ENCODE measurements at places on chromosomes 6 and 20.

GRCh38 chr20:46355778-46356177 lies 47.5 kb upstream of the CDH22 start:
- DNase-seq, result no peak

DNA sequence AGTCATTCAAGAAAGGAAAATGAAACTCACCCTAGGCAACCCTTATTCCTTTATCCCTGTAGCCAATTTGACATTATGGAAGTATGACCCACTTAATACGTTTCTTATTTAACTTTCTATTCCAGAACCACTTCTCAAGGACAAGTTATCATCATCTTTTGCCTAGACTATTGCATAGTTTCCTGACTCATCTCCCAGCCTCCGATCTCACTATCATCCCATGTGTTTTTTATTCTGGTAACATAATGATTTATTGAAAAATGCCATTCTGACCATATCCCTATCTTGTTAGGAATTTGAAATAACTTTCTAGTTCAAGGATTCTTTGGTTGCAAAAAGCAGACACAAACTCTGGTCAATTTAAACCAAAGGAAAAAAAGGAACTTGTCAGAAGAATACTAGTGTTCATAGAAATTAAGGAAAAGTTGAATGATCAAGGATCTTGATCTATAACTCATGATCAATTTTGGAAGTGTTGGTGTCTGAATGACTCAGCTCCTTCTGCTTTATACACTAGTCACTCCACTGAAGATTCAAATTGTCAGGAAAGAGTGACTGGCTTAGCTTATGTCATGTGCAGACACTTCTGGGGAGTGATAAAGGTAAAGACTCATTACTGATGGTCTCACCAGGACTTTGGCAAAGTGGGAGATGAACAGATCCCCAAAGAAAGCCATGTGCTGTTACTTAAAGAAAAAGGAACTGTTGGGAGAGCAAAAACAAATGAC lies 8.5 kb upstream of the TINAG start:
- no peak for DNase-seq

GRCh38 chr6:132820629-132821381 lies 6.4 kb downstream of the RPS12 start:
- peak; percentile 37 for DNase-seq

DNA sequence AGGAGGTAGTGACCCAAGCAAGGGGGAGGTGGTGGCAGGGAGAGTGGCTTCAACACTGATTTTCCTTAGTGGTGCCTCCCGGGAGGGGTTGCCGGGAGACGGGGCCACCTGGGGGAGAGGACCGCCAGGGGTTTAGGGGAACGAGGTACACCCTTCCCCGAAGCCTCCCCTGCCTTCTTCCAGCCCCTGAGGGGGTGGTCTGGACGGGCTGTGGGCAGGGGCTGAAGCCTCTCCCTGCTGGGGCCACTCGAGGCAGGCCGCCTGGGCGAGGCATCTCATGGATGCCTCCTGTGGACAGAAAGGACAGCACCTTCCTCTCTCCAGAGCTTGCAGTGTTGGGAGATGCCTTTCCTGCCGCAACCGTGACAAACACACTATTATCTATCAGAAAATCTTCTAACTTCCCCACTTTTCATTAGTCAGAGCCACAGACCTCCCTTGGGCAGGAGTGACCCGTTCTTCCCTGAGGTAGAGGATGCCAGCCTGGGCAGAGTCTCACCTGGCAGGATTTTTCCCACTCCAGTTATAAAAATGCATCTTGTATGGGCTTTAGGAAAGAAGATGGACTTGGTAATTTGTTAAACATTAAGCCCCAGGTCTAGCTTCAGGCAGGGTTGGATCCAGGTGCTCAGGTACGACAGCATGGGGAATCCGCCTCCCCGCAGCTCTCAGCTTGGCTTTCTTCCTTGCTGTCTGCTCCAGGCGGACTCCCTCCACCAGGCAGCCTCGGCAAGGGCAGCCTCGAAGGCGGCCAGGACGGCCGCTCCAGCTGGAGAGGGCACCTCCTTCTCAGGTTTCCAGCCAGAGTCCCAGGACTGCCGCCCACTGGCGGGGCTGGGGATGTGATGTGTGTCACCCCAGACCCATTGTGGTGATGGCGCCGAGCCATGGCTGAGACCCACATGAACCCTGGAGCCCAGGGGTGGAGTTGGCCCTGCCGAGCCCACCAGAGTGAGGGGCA lies 11.0 kb downstream of the HRH3 start:
- no peak for DNase-seq

DNA sequence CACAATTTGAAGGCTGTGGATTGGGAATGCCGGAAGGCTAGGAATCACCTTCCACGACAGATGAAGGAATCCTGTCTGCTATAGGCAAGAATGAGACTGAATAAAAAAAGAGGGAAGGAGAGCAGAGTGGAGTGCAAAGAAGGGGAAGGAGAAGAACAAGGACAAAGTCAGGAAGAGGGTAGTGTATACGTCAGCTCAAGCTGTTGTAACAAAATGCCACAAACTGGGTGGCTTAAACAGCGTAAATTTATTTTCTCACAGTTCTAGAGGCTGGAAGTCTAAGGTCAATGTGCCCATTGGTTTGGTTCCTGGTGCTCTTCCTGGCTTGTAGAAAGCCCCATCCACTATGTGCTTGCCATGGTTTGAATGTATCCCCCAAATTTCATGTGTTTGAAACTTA lies 104.5 kb downstream of the TTLL2 start:
- no peak for DNase-seq

DNA sequence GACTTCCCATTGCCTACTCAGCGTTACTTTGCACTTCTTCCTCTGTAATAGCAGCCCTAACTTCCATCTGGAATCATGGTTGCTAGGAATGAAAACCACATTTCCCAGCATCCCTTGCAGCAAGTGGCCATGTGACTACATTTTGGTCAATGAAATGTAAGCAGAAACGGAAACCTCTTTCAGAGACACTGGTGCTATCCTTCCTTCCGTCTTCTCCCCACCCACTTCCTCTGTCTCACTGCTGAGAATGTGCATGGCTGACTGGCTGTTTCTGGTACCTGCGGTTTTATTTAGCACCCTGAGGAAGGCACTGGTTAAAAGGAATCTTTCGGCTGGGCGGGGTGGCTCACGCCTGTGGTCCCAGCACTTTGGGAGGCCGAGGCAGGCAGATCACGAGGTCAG lies 107.4 kb downstream of the SCML4 start:
- DNase-seq, result peak; percentile 54

DNA sequence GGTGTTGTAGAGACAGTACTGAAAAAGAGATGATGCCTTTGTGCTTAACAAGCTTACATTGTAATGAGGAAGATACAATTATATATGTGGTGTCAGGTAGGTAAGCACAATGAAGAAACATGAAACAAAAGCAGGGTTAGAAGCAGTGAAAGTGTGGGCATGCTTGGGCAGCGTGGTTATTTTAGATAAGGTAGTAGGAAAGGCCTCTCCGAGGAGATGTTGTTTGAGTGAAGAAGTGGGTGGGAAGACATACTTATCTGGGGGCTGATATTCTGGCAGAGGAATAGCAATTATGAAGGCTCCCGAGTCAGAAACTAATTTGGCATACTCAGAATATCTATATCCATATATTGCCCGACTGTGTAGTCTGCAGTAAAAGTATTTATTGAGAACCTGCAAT lies 4.7 kb downstream of the CDKAL1 start:
- DNase-seq, result no peak

DNA sequence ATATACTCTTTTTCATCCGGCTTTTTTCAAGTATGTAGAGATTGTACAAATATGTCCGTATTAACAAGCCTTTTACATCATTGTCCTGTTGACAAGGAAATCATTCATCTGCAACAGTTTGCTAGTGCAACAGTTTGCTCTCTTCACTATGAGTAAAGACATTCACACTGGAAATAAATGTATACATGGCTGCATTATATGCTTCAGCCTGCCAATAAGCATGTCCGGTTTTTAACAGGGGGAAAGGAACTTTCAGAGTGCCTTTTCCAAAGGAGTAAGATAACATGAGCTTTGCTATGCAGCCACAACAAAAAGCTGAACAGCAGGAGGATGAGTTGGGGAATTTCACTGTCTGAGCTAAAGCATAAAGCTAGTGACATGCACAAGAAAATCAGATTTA lies 99.4 kb upstream of the ADTRP start:
- no peak for DNase-seq

- DNase-seq, result peak; percentile 83
Observed at GRCh38 chr6:17012421-17013225, 89.2 kb upstream of the STMND1 start.

DNA sequence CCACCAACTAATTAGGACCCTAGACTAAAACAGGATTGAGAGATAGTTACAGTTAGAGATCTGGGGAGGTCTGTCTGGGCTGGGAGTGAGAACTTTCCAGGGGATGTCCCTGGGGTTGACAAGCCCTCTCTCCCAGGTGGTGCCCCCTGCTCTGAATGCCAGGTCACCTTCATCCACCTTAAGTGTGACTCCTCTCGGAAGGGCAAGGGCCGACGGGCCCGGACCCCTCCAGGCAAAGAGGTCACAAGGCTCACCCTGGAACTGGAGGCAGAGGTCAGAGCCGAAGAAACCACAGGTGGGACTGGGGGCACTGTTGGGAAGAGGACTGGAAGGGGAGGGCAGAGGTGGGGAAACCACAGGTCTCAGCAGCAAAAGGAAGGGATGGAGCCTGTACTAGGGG lies 17.0 kb upstream of the ZNF76 start:
- no peak for DNase-seq

DNA sequence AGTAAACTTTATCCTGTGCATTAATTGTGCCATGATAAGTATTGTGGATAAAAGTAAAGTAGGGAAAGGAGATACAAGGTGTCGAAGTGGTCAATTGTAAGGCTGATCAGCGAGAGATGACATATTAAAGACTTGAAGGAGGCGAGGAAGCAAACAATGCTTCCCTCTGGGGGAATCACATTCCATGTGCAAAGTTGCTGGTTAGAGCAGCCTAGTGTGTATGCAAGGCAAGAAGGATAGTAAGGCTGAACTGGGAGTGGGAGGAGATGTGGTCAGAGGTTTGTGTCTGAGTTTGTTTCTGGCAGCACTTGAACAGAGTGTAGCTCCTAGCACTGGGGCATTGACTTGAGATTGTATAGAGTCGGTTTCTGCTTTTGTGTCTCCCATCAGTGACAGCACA lies 122.9 kb downstream of the SLC35F1 start:
- no peak for DNase-seq

- DNase-seq, result no peak
Observed at GRCh38 chr6:169824848-169825557, 73.6 kb downstream of the ERMARD start.

- peak; percentile 18 for DNase-seq
Observed at GRCh38 chr6:140849456-140849855, 1283.3 kb upstream of the GJE1 start.

DNA sequence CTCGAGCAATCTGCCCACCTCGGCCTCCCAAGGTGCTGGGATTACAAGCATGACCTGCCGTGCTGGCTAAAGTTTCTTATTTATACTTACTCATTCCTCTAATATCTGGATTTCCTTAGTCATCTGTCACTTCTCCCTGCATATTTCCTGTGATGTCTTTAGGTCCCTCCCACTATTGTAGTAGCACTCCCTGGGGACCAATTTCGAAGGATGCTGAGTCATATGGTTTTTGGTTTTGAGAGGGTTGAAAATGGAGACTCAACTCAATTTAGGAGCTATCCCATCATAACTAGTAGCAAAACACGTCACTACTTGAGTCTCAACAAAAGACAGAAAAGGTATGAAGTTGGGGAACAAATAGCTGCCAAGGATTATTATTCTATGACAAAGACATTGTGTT lies 20.2 kb downstream of the MCUR1 start:
- peak; percentile 62 for DNase-seq

DNA sequence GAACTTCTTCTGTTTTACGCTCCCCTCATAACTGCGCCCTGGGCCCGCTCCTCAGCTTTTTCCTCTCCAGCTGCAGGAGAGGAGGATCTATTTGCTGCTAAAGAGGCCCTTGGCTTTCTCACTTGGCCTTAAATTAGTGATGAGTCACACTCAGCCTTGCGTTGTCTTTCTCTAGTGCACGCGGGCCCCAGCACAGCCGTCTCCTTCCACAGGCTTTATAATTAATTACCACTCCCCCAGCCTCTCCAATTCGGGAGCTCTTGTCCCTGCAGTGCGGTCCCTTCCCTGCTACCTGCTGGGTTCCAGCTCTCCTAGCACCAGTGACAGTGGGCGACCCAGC lies 25.2 kb downstream of the PACSIN1 start:
- DNase-seq, result peak; percentile 33

DNA sequence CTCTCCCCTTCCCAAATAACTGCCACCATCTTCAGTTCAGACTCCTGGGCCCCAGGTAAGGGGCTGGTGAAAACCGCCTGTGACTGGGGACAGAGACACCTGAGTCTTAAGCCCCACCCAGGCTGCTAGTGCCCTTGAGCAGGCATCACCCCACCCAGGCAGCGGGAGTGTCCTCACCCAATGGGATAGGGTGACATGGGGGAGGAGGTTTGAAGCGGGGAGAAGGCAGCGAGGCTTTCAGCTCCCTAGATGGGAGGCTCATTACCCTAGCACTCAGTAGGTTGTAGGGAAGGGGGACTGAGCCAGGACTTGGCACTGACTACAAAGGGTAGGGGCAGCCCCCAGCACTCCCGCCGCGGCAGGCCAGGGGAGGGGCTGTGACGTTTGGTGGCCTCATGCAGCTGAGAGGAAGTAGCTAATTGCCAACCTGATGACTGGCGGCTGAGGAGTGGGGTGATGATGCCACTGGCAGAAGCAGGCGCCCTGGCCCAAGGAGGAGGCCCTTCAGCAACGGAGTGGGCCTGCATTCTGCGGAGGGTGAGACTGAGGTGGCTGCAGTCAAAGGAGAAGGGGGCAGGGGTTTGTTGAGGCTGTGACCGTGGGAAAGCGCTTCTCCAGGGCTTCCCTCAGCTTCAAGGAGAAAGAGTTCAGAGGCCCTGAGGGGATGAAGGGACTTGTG lies 126.9 kb downstream of the MRPL14 start:
- DNase-seq, result no peak

DNA sequence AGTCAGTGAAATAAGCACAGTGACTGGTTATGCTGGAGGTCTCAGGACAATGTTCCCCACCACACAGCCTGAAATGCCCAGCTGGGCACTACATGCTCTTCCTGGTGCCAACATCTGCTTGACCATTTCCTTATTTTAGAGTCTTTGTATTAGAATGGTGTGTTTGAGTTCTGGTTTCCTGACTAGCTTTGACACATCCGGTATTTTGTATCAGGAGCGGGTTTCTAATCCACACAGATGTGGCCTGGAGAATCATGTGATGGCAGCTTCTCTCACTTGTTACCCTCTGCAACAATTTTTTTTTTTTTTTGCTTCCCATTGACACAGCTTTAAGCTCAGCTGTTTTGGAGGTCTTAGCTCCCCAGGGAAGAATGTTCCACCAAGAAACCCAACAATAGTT lies 164.5 kb upstream of the CST7 start:
- no peak for DNase-seq

- DNase-seq, result peak; percentile 82
Observed at GRCh38 chr6:167858086-167858591, 31.4 kb downstream of the AFDN start.
